ENCODE measurements at places on chromosomes 11 and 22. TPM values are rescaled to one million over a fixed set of nuclear protein-coding genes. Genes with fewer than 3 reads are reported as not detected.

- H3K4me3 ChIP-seq = no peak overlapping the region
- no peaks in the 10 kb centered on the region for H3K4me1 ChIP-seq
- H3K36me3 ChIP-seq = peaks cover 38% of the 10 kb centered on the region
- no peaks in the 10 kb centered on the region for H3K27me3 ChIP-seq
- no peak for DNase-seq
- H3K27ac ChIP-seq = no peak overlapping the region
Observed at GRCh38 chr11:71501071-71501985, 25.7 kb upstream of the KRTAP5-7 start.

The AKIP1 gene
- total RNA-seq = 15.4 TPM

DNA sequence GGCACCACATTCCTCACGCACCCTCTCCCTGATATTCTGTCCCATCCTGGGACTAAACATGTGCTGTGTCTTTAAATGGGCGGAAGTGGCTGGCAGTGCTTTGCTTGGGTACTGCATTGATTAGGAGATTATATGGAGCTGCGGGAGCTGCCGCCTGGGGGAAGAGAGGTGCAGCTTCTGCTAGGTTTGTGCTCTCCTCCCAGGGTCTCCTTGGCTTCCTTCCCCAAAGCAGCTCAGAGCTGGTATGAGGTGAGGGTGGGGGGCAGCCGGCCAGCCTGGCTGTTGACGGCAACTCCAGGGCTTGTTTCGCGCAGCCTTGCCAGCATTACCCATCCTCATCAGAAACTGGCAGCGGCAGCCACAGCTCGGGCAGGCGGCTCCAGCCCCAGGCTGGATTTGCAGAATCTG is 95.4 kb downstream of the GRAMD1B start:
- peaks cover 23% of the 10 kb centered on the region for H3K27me3 ChIP-seq
- DNase-seq = no peak
- peaks cover 8% of the 10 kb centered on the region for H3K4me1 ChIP-seq
- H3K27ac ChIP-seq = no peak overlapping the region
- H3K36me3 ChIP-seq = no peaks in the 10 kb centered on the region

DNA sequence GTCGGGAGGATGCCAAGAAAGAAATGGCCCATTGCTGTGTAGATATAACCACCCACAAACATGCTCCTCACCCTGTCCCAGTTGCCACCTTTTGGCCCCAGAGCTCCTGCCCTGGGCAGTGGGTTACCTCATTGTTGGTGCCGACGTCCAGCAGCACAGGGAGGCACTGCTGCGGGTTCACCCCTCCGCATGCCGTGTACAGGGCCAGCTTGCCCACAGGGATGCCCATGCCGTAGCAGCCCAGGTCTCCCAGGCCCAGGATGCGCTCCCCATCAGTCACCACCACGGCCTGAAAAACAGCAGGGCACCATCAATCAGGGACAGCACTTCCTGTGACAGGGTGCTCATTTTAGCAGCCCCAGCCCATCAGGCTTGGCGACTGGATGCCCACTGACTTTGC is 123.1 kb downstream of the CCDC81 start:
- H3K27me3 ChIP-seq = no peaks in the 10 kb centered on the region
- H3K36me3 ChIP-seq = no peaks in the 10 kb centered on the region
- no peak for DNase-seq
- H3K27ac ChIP-seq = no peak overlapping the region
